ENCODE measurements at places on chromosomes 12 and 14.

DNA sequence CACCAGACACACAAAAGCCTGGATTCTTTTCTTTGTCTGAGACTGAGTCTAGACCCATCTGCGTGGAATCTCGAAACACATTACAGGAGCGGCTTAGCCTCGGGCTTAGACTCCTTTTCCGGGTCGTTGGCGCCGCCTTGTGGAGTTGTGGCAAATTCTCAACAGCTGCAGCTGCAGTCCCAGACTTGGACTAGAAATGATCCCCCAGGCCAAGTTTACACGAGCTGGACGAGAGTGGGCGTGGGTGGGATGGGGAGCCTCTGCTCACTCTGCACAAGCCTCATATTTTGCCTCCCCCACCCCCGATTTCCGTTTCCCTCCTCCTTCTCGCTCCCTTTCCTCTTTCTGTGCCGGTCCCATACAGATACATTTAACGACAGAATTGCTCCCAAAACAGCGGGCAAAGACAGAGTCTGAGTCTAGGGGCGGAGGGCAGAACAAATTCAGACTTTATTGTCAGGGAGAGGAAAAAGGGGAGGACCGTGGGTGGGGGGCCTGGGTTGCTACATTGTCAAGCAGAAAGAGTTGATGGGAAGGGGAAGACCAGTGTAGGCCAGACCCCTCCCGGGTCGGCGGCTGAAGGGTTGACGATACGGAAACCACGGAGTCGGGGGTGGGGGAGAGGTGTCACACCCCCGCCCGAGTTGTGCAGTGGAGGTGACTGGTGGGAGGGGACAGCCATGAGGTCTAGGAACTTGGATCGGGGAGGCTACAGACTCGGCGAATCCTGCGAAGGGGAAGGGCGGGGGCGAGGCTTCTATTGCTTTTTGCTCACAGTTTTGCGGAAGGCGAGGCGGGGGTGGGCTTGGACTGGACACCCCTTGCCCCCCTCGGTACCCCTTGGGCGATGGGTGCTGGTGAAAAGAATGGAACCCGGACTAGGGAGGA lies 4.7 kb upstream of the GPR84 start:
- peak overlapping the region; percentile 42 for H3K4me3 ChIP-seq
- H3K4me1 ChIP-seq, result peaks cover 27% of the 10 kb centered on the region
- no peak for DNase-seq
- H3K27ac ChIP-seq, result peak overlapping the region; percentile 93

- H3K27ac ChIP-seq, result peak overlapping the region; percentile 68
- DNase-seq, result no peak
- no peaks in the 10 kb centered on the region for H3K36me3 ChIP-seq
- H3K4me1 ChIP-seq, result peaks cover 67% of the 10 kb centered on the region
- peak overlapping the region; percentile 4 for H3K4me3 ChIP-seq
Observed at GRCh38 chr14:65095633-65096205, 6.6 kb downstream of the MAX start.

DNA sequence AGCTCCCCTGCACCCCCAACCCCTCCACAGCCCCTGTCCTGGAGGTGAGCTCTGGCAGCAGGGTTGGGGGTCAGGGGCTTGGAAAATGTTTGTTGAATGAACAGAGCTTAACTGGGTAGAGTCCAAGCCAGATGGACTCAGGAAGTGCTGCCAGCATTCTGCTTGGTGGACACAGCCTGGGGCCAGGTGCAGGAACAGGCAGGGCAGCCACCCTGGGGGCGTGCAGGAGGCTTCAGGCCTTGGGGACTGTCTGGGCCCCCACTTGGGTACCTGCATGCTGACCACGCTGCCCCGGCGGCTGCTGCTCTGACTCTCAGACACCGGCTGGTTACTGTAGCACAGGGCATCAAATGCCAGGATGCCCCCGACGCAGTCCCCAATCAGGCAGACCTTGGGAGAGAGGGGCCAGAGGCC lies 15.7 kb downstream of the ARL6IP4 start:
- peak overlapping the region; percentile 4 for H3K27ac ChIP-seq
- peaks cover 19% of the 10 kb centered on the region for H3K36me3 ChIP-seq
- no peak overlapping the region for H3K4me3 ChIP-seq

GRCh38 chr12:101297661-101298060 lies 17.8 kb downstream of the UTP20 start:
- no peak for DNase-seq
- H3K36me3 ChIP-seq, result peaks cover 57% of the 10 kb centered on the region
- H3K27ac ChIP-seq, result no peak overlapping the region
- no peak overlapping the region for H3K4me3 ChIP-seq
- H3K27me3 ChIP-seq, result no peaks in the 10 kb centered on the region
- H3K4me1 ChIP-seq, result no peaks in the 10 kb centered on the region

GRCh38 chr12:74957231-74957630 lies 252.4 kb downstream of the KCNC2 start:
- H3K27ac ChIP-seq, result no peak overlapping the region
- H3K36me3 ChIP-seq, result no peaks in the 10 kb centered on the region
- no peaks in the 10 kb centered on the region for H3K4me1 ChIP-seq
- no peaks in the 10 kb centered on the region for H3K27me3 ChIP-seq

- H3K36me3 ChIP-seq, result no peaks in the 10 kb centered on the region
- no peaks in the 10 kb centered on the region for H3K27me3 ChIP-seq
- no peak overlapping the region for H3K4me3 ChIP-seq
- H3K4me1 ChIP-seq, result no peaks in the 10 kb centered on the region
Observed at GRCh38 chr12:78143717-78144116, 313.0 kb downstream of the NAV3 start.

DNA sequence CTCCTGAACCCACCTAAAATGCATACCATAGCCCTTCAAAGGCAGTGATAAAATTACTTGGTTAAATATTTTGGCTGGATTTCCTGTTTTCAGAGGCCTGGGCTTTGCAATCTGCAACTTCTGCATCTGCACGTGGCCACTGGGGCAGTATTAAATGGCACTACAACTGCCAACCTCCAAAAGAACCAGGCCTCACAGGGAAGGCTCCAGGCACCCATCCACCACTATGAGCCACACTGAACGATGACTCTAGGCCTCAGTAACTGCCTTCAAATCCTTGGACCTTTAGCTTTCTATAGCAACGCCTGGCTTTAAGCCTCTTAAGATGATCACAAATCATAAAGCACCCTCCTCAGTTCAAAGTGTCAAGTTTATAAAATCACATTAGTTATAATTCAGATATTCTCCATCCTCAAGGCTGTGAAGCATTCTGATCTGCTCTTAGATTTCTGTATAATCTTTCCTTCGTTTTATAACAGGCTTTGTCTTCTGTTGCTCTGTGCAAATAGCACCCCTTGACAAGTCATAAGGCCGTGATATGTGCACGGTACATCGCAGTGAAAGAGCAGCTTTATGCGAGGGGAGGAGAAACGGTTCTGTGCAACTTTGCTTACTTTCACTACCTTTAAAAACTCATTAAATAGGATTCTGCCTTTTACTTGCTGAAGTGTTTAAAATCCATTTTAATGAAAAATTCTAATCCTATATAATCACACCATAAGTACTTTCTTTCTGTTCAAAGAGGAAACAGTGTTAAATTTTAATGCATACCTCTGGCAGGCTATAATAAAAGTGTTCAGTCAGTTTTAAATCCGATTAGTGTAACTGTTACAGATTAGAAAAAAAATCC lies 196.4 kb upstream of the G2E3 start:
- H3K4me3 ChIP-seq, result no peak overlapping the region
- H3K36me3 ChIP-seq, result no peaks in the 10 kb centered on the region
- no peak overlapping the region for H3K27ac ChIP-seq

DNA sequence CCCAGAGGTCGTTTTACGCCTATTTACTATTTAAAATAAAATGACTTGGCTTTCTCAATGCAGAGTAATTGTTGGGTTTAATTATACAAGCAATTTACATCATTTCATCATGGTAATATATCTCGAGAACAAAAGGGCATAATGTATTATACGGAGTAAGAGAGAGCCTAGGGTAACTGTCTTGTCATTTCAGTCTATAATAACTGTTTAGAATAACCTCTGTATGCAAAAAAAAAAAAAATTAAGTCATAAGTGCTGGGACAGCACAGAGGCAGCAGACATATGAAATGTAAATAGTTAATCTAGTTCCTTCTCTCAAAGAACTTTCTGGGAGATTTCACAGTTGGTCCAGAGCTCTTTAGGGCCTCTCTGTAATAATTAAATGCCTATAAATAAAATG lies 284.9 kb downstream of the TMTC2 start:
- DNase-seq, result no peak
- H3K4me1 ChIP-seq, result no peaks in the 10 kb centered on the region
- H3K36me3 ChIP-seq, result no peaks in the 10 kb centered on the region
- H3K27me3 ChIP-seq, result no peaks in the 10 kb centered on the region
- no peak overlapping the region for H3K27ac ChIP-seq
- H3K4me3 ChIP-seq, result no peak overlapping the region

- H3K4me1 ChIP-seq, result no peaks in the 10 kb centered on the region
- no peak overlapping the region for H3K27ac ChIP-seq
- H3K27me3 ChIP-seq, result no peaks in the 10 kb centered on the region
- no peak overlapping the region for H3K4me3 ChIP-seq
- no peak for DNase-seq
- H3K36me3 ChIP-seq, result no peaks in the 10 kb centered on the region
Observed at GRCh38 chr14:103372017-103372416, 13.2 kb upstream of the MARK3 start.

- peaks cover 5% of the 10 kb centered on the region for H3K4me1 ChIP-seq
- no peak for DNase-seq
- no peaks in the 10 kb centered on the region for H3K27me3 ChIP-seq
- H3K36me3 ChIP-seq, result peaks cover 81% of the 10 kb centered on the region
- no peak overlapping the region for H3K4me3 ChIP-seq
- no peak overlapping the region for H3K27ac ChIP-seq
Observed at GRCh38 chr12:57208631-57209282, 7.8 kb upstream of the NXPH4 start.

DNA sequence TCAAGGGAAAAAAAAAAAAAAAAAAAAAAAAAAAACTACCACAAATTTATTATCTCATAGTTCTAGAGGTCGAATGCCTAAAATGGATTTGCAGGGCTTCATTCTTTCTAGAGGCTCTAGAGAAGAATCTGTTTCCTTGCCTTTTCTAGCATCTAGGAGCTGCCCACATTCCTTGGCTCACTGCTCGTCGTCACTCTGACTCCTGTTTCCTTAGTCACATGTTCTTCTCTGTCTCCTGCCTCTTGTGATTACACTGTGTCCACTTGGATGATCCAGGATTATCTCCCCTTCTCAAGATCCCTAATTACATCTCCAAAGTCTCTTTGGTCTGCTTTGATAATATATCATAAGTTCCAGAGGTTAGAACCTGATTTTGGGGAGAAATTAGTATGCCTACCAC lies 88.7 kb downstream of the HECTD1 start:
- H3K36me3 ChIP-seq, result peaks cover 85% of the 10 kb centered on the region
- H3K4me1 ChIP-seq, result no peaks in the 10 kb centered on the region
- H3K27ac ChIP-seq, result no peak overlapping the region
- no peak overlapping the region for H3K4me3 ChIP-seq
- DNase-seq, result no peak

GRCh38 chr12:131066886-131067490 lies 113.3 kb downstream of the ADGRD1 start:
- no peak overlapping the region for H3K27ac ChIP-seq
- peaks cover 20% of the 10 kb centered on the region for H3K4me1 ChIP-seq
- no peaks in the 10 kb centered on the region for H3K27me3 ChIP-seq
- DNase-seq, result no peak
- no peaks in the 10 kb centered on the region for H3K36me3 ChIP-seq
- H3K4me3 ChIP-seq, result no peak overlapping the region

Data from vagina (tissue), 2 donors.